ENCODE measurements at places on chromosomes 16 and 17.

- DNase-seq = no peak
Observed at GRCh38 chr16:84518804-84519341, 14.4 kb upstream of the MEAK7 start.

- DNase-seq = no peak
Observed at GRCh38 chr16:78435260-78435659, 335.8 kb downstream of the WWOX start.

GRCh38 chr16:67474551-67475455 is 6.2 kb downstream of the ATP6V0D1 start:
- DNase-seq = no peak

GRCh38 chr17:45135978-45136791 is 698 bp downstream of the ACBD4 start:
- DNase-seq = no peak
